ENCODE measurements at places on chromosomes 6 and 20.

GRCh38 chr6:135438907-135439535 is 58.5 kb downstream of the AHI1 start:
- no peak for DNase-seq

DNA sequence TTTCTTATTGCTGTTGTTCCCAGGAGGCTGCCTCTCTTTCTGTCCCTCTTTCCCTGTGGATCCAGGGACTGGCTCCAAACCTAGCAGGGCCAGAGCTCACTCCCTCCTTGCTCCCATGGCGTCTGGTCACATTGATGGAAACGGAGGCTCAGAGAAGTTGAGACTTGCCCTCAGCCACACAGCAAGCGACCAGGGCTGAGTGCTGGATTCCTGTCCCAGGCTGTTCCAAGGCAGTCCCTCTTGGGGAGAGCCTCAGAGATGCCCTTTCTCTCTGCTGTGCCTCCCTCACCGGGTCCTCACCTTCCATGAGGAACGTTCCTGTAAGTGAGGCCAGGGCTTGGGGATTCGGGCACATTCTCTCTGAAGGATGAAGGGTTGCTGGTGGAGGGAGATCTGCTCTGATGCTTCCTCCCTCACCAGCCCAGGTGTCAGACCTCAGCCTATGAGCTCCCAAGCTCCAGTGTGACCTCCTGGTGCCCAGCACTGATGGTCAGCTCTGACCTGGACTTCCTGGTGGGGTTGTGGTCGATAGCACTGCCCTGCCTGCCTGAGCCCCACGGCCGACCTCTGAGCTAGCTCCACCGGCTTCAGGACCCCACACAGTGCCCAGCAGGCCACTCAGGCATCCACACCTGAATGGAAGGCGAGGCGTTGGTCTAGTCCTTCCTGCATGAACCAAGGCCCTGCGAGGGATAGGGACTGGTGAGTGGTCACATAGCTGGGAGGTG is 26.8 kb downstream of the SUN5 start:
- no peak for DNase-seq

GRCh38 chr20:13125486-13125885 is 95.6 kb upstream of the ISM1 start:
- DNase-seq = no peak

DNA sequence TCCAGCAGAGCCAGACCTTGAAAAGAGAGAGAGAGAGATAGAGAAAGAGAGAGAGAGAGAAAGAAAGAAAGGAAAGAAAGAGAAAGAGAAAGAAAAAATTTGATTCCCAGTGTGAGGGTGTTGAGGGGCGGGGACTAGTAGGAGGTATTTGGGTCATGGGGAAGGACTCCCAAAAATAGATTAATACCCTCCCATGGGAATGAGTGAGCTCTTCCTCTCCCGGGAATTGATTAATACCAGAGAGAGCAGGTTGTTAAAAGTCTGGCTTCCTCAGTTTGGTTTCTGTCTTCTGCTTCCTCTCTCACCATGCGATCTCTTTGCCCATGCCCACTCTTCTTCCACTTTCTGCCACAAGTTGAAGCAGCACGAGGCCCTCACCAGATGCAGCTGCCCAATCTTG is 28.8 kb upstream of the CFAP206 start:
- no peak for DNase-seq

DNA sequence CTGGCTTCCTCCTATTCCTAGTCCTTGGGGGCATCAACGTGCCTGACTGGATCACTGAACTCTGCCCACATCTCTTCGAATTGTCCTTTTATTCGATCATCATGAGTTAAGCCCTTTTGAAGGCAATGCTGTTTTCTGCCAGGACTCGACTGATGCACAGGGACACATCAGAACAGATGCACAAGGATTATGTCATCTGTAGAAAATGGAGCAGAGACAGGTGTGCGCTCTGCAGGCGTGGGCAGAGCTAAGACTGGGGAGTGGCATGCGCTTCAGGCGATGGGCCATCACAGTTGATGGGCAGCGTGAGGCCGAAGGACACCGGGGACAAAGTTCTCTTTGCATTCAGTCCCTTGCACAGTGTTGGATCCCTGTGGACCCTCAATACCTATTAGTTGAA is 13.1 kb downstream of the GABRR1 start:
- DNase-seq = no peak

DNA sequence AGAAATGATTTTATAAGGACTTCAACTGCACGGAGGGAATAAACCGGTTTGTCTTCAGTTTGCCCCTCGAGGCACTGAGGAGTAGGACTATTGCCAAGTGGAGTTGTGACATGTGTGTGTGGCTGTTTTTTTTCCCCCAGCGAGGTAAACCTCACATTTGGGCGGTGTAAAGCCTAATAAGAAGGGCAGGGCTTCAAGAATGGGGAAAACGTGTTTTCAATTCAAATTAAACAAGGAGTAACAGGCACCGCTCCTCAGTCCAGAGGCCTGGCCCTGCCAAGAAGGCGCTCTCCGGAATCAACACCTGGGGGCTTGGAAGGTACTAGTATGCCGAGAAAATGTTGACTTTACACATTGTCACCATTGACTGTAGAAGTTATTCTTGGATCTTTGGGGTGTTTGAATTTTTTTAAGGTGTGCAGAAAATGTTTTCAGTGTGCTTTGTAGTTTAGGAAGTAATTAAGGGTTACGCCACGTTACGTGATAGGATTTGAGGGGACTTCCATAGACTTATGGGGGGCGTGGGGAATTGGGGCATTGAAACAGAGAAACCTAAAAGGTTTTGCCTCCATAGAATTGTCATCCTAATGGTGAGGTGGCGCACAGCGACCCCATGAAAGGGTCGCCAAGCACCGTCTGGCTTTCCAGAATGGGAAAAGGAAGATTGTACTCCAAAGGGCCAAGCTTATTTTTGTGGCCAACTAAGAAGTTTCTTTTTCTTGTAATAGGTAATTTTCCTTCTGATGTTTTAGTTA is 791 bp downstream of the ADGRG6 start:
- DNase-seq = no peak

- no peak for DNase-seq
Observed at GRCh38 chr6:153117986-153118879, 12.8 kb downstream of the RGS17 start.

- no peak for DNase-seq
Observed at GRCh38 chr20:45370571-45371160, 7.5 kb downstream of the TP53TG5 start.

DNA sequence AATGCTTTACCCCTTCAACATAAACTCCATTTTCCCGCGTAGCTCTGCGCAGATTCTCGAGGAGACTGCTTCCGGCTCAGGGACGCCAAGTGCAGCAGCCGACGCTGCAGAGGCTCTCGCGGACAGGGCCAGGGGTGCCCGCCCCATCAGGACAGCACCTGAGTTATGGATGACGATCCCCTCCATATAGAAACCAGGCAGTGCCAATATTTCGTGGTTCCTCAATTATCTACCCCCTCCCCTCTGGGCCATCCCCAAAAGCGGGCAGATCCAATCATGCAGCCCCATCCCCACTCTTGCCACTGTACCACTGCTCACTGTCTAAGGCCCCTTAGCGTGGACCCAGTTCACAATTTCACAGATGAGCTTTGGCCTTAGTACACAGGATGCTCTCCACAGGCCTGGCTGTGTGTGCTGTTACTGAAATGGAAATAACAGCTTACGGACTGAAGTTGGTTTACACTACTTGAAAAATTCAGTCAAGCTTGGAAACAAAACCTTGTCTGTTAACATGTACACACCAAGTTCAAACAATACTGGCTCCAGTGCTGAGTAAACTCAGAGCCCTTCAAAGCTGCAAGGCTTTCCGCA is 74.5 kb downstream of the DACT2 start:
- no peak for DNase-seq

- DNase-seq = no peak
Observed at GRCh38 chr6:52724042-52724405, 39.3 kb downstream of the GSTA2 start.

DNA sequence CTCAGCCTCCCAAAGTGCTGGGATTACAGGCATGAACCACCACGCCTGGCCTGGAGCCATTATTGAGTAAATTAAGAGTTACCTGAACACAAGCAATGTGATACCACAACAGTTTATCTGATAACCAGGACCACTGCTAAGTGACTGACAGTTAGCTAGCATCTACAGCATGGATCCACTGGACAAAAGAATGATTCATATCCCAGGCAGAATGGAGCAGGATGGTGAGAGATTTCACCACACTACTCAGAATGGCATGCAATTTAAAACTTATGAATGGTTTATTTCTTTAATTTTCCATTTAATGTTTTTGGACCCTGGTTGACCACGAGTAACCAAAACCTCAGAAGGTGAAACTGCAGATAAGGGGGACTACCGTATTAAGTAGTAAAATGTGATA is 48.6 kb downstream of the RALGAPA2 start:
- no peak for DNase-seq

GRCh38 chr6:2063547-2063946 is 181.9 kb downstream of the GMDS start:
- no peak for DNase-seq

DNA sequence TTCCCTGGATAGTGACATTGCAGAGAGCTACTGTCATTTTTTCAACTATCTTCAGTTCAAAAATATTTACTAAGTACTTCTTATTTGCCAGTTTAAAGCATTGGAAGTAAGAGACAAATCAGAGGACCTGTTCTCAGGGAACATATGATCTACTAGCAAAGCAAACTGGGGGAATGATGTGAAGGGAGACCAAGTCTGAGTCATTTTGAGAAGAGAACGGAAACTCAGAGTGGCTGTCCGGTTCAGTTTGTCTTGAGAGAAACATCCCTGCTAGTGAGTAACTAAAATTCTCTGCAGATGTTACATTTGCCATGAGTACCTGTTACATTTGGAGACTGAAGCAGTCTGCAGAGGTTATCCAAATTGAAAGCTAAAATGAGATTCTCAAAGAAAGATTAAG is 118.3 kb downstream of the KCNQ5 start:
- DNase-seq = no peak

GRCh38 chr20:55258559-55258958 is 746.8 kb downstream of the CBLN4 start:
- DNase-seq = no peak

GRCh38 chr6:15234068-15234758 is 11.7 kb upstream of the JARID2 start:
- DNase-seq = no peak

DNA sequence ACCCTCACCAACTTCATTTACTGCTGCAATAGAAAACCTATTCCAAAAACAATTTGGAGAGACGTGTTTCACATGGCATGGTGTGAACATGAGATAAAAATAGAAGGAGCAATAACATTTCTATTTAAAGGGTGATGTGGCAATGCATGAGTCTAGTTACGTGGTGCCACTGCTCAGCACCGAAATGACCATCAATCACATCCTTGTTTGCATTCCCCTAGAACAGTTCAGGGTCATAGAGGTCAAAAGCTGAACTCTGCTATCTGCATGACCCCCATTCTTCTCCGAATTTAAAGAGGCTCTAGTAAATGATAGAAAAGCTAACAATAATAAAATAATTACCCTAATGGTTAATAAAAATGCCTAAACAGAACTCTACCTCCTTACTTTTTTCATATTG is 29.5 kb downstream of the ROS1 start:
- DNase-seq = no peak

- no peak for DNase-seq
Observed at GRCh38 chr6:143673669-143674068, 4.1 kb upstream of the PHACTR2 start.

GRCh38 chr6:36577301-36577700 is 16.9 kb upstream of the SRSF3 start:
- DNase-seq = no peak

DNA sequence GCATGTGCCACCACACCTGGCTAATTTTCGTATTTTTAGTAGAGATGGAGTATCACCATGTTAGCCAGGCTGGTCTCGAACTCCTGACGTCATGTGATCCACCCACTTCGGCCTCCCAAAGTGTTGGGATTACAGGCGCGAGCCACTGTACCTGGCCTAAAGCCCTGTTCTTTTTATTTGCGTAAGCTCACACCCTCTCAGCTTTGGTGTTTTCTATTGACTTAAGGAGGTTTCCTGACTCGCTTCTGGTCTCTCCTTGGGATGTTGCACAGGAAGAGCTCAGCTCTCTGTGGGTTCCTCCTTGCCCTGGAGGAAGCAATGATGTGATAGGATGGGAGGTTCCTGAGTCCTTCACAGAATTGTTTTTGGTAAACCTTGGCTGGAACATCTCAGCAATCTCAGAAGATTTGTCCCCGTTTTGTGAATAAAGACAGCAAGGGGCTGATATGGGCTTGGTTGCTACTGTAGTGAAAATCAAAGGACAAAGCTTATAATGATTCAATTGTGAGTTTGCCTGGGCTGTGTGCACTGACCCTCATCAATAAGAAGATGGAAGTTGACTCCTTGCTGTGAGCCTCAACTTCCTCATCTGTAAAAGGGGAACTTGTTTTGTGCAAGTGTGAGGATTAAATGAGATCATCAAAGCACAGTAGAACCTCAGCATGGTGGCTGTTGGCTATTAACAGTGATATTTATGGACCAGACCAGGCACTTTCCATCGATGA is 27.0 kb downstream of the TOX2 start:
- no peak for DNase-seq
